ENCODE measurements at places on chromosomes 2 and 18.

DNA sequence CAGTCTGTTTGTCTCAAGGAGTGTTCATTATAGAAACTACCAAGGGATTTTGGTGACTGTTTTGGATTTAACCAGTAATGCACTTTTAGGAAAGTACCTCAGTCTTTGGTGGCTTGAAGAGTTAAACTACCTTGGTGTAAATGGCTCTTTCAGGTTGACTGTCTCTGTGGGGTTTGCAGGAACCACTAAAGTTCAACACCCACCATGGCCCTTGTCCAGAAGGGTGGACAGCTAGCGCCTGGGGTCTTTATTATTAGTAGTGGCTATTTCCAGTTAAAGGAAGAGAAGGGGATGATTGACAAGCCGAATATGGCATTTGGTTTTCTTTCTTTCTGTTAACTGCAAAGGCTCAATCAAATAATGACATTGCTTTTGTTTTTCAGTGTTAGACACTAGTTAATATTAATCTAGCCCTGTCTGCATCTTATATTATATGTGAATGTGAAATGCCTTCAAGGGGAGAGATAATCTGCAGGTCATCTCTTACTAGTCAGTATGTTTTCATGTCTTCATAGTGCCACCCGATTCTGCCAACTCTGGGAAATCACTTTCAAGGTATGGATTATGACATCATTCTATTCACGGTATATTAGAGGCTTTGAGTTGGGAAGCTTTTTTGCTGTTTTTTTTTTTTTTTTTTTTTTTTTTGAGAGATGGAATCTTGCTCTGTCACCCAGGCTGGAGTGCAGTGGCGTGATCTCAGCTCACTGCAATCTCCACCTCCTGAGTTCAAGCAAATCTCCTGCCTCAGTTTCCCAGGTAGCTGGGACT lies 56.4 kb downstream of the MAP4K4 start:
- DNase-seq, result no peak

GRCh38 chr18:62898359-62898758 lies 183.0 kb downstream of the PHLPP1 start:
- DNase-seq, result no peak

DNA sequence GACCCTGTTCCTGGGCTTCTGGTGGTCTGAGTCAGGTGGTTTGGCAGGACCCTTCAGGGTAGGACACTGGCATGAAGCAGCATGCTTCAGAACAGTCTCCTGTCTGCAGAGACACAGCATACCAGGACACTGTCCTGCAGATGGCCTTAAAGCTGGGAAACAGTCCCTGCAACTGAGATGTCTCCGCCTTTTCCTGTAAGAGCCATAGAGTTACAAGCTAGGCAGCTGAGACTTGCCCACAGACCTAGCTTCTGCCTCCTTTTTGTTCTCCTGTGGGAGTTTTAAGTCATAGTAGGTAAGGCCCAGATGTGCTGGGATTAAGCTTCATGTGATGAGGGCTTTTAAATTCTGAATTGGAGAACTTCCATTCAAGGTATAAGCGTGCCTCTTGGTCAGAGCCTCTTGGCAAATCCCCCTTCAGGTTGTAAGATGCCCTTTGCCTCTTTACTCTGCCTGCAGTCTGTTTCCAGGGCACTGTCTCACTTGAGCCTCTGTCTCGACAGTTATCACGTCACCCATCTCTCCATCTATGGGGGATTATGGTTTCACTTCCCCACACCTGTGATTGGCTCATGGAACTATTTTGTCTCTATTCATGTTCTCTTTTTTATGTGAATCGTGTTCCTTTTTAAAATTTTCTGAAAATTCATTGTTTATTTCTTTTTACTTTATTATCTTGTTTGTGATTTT lies 51.8 kb downstream of the COA5 start:
- no peak for DNase-seq

- DNase-seq, result no peak
These were observed 257.9 kb upstream of the ATP5MC3 start for GRCh38 chr2:175439416-175439815.

- DNase-seq, result no peak
These were observed 32.8 kb downstream of the RFX8 start for GRCh38 chr2:101442042-101442666.

GRCh38 chr2:8158711-8159110 lies 523.1 kb upstream of the ID2 start:
- DNase-seq, result no peak

DNA sequence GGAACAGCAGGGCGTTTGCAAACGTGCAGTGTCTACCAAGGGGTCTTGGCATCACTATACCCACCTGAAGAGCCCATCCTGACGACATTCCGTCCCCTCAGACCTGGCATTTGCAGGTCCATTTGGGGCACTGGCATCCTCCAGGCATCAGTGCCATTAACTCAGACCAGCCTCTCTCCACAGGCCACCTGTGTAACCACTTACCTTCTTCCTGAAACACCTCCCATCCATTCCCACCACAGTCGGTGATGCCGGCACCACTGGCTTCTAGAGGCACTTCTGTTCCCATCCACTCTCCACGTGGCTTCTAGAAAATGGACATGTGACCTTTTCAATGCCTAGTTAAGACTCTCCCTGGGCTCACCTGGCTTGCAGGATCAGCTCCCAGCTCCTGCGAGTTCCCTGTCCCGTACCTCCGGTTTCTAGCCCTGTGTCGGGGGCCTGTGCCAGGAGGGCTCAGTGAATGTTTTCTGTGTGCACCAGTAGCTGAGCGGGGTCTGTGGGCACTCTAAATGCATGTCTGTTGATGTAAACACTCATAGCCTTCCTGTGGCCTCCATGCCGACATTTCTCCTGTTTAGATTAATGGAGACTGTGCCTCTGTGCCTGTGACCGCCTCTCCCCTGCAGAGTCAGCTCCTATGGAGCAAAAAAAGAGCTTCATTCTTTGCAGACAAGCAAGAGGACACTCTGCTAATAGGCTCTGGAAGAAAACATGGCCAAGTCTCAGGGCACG lies 458.0 kb upstream of the HS6ST1 start:
- no peak for DNase-seq

DNA sequence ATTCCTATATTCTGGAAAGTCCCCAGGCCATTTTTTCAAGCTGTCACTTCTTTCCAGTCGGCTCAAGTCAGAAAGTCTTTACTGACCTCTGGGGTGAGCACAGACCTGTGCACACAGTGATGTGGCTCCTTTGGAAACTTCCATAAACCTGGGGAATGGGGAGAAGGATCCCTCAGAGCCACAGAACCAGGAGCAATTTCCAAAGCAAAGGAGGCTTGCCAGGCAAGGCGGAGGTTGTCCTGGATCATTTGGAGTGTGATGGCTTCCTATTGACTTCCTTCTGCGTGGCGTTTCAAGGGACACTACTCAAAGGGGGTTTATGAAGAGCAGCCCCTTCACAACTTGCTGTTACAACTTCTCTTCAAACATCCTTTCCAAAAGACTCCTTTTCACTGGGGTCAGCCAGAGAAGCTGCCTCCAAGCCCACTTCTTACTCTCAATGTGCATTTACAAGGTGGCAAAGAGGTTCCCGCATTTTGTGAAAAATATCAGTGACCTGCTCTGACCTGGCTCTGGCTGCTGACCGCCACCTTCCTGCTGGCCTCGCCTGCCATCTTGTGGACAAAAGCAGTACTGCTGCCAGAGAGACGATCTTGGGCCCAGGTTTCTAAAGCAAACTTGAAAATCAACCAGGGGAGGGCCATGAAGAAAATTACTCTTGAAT lies 18.2 kb upstream of the TMEM247 start:
- peak; percentile 73 for DNase-seq

- no peak for DNase-seq
These were observed 18.1 kb downstream of the CYP1B1 start for GRCh38 chr2:38057651-38058410.

Data from stimulated activated CD4-positive, alpha-beta T cell treated with anti-CD3 and anti-CD28 coated beads, TNF-alpha, amount 100 ng/mL, for 24 hours (primary cell).